ENCODE measurements at places on chromosomes 4 and X.

DNA sequence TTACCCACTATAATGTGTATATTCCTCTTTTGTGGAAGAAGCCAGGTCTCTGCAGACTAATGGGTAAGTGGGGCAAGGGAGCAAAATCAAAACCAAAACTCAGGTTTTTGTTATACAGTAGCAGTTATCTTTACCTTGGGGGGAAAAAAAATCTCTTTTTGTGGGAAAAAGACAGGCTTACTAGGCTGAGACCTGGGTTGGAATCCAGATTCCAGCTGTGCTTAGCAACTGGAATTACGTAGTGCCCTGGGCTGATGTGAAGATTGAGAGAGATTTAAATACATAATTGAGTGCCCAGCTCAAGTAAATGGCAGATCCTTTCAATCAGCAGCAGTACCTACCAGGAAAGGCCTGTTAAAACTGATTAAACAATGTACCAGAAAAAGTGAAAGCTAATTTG, 15.4 kb upstream of the SCD5 start:
- no peak for DNase-seq

DNA sequence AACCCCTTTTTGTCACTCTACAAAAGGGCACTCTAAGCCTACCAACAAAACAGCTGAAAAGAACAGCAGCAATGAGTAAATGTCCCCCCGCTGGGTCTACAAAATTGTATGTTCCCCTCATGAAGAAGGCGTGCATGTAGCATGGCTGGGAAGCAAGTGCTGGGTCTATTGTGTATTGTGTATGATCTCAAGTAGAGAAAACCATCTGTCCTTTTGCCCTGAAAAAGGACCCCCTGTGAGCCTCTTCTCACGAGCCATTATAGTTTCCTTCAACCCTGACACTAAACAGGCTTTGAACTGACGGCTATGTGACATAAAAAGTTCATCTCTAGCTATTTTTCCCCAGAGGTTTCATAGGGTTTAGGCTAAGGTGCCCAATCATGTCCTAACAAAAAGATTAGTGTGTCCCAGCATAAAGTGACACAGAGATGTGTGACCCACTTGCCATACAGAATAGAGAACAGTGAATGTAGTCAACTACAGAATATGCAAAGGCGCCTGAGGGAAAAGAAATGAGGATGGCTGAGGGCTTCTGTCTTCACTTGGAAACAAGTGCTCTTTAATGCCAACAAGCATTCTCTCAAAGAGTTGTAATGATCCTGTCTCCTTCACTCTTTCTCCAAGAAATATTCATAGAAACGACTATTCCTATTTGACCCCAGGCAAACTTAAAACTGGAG, 27.3 kb downstream of the COL25A1 start:
- DNase-seq: no peak

DNA sequence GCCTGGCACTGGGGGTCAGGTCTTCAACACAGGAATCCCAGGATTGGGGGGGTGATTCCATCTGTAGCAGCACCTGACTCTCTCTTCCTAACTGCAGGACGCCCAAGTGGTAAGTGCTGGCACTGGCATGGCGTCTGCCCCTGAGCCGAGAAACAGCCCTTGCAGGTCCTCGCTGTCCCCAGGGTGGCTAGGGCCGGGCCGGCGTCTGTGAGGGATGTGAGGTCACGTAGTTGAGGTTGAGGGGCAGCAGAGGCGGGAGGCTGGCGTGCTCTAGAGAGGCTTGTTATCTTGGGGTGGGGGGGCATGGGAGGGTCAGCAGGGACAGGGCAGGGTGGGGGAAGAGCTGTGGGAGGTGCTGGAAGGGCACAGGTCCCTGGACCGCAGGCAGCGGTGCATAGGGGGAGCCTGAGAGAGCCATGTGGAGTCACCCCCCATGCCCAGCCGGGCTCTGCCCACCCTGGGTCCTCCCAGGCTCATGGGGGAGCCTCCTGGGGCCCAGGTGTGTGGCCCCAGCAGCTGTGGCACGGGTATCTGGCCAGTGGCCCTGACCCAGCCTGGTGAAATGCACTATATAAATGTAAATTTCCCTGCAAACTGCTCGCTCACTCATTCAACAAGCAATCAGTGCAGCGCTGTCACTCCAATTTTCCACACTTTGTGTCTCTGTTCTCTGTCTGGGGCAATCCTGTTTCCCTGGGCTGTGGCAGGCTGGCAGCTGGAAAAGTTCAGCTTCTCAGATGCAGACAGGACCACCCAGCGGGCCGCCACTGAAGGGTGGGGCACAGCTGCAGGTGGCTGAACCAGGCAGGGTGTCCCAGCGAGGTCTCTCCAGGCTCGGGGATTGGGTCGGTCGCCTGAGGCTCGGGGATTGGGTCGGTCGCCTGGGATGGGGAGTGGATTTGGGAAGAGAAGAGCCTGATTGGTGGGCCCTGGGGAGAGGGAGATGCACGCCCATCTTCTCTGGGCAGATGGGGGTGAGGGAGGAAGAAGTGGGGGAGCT, 102.2 kb upstream of the NKX1-1 start:
- no peak for DNase-seq

GRCh38 chr4:94621491-94622080, 136.2 kb upstream of the BMPR1B start:
- peak; percentile 67 for DNase-seq

- peak; percentile 56 for DNase-seq
Measured at GRCh38 chrX:68462197-68462596, 28.9 kb upstream of the OPHN1 start.

DNA sequence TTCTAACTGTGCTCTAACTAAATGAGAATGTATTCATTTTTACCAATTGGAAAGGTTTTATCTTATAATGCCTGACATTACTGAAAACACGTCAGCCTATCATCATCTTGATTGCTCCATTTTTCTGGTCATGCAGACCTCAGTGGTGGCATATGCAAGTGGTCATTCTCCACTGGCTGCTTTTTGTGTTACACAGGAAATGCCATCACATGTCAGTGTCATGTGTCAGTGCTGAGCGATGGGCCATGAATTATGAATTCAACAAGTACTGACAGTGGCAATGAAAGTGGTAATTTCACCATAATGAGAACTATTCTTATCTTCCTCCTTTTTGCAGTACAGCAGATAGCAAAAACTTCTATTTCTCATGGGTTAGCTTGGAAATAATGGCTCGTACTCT, 190.5 kb downstream of the PACRGL start:
- no peak for DNase-seq

GRCh38 chrX:152895724-152896420, 2.0 kb upstream of the ZNF185 start:
- DNase-seq: peak; percentile 93

DNA sequence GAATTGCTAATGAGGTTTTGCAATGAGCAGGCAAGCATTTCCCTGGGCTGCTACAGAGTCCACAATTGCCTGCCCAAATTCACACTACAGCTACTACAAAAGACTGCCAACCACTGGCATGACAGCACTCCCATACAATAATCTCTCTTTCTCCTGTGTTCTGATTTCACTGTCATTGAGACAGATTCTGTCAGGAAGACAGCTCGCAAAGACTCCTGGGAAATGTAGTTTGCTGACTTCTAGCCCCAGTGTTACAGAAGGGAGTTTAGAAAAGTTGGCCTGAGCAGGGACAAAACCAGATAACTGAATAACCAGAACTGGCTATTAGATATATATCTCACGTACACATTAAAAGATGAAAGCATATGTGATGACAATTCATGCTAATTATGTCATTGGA, 1231.3 kb upstream of the PRKX start:
- DNase-seq: no peak

GRCh38 chr4:26407476-26407875, 82.8 kb downstream of the CCKAR start:
- DNase-seq: no peak

DNA sequence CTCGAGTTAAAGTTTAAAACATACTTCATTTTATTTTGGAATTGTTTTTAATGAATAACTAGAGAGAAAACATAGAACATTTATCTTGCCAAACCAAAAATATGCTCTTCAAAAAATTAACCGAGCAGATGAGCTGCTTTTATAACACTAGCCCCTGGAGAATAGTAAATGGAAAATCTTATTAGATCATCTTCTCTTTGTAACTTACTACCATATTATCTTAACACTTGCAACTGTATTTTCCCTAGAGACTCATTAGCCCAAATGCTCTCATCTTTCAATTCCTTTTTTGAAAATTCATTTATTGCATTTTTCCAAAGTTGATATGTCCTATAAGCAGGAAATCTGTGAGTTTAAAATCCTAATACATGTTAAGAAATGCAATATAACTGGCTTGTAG, 143.3 kb downstream of the CAMK2D start:
- no peak for DNase-seq

- no peak for DNase-seq
Measured at GRCh38 chr4:138696771-138697170, 318.8 kb upstream of the NOCT start.

GRCh38 chrX:19787305-19787815, 100.0 kb downstream of the SH3KBP1 start:
- DNase-seq: peak; percentile 51

- DNase-seq: no peak
Measured at GRCh38 chr4:83862471-83862870, 326.6 kb downstream of the GPAT3 start.

DNA sequence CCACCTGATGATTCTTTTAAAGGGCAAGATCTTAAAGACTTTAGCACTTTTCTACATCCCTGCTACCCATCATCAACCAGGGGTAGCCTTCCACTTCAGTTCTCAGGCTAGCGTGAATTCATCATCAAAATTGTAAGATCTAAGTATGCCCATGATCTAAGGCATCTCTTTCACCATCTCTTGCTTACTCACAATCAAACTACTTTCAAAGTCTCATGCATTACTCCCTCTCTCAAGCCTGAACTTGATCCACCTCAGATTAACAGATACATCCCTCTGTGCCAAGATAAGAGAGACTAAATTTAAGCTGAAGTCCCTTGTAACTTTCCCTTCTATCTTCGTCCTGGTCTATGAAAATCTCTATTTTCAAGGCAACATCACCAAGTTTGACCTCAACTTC, 62.8 kb downstream of the DHX15 start:
- no peak for DNase-seq

- DNase-seq: peak; percentile 45
Measured at GRCh38 chr4:157739242-157739641, 433.6 kb downstream of the GASK1B start.

DNA sequence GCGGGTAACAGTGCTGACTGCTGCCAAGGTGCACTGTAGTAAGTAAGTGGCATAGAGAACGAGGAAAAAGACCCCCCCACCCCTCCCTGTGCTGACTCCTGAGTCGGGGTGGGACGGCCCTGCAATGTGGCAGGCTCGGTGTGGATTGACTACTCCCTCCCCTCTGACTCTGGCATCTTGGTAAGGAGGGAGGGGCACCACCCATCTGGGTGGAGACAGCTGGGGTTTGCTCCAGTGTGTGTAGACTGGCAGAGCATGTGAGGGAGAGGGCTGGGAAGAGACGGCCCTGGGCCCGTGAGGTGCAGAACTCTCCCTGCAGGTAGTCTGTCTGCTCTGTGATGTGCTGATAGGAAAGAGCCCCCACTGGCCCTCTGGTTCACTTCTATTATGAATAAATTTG, 31.0 kb downstream of the NSG1 start:
- no peak for DNase-seq

GRCh38 chr4:10623862-10624261, 60.7 kb downstream of the CLNK start:
- DNase-seq: no peak

GRCh38 chrX:11597479-11597878, 68.2 kb downstream of the ARHGAP6 start:
- no peak for DNase-seq

- DNase-seq: no peak
Measured at GRCh38 chr4:36917413-36917812, 327.1 kb upstream of the NWD2 start.

DNA sequence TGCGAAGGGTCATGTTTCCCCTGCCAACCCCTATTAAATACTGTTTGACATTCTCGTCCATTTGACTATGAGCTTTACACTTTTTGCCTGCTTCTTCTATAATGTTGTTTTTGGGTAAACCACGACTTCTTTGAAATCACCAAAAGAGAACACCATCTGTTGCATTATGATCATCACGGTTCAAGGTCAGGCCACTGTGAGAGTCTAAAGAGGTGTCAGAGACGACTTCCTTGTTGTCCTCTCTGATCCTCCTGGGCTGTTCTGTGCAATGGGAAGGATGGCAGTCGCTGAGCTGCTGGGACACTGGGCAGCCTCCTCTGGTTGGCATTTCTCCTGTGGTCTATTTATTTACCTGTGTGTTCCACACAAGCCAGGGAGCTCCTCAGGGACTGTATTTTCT, 137.5 kb downstream of the RASL11B start:
- DNase-seq: no peak

GRCh38 chr4:81874661-81875515, 403.2 kb upstream of the RASGEF1B start:
- DNase-seq: no peak

DNA sequence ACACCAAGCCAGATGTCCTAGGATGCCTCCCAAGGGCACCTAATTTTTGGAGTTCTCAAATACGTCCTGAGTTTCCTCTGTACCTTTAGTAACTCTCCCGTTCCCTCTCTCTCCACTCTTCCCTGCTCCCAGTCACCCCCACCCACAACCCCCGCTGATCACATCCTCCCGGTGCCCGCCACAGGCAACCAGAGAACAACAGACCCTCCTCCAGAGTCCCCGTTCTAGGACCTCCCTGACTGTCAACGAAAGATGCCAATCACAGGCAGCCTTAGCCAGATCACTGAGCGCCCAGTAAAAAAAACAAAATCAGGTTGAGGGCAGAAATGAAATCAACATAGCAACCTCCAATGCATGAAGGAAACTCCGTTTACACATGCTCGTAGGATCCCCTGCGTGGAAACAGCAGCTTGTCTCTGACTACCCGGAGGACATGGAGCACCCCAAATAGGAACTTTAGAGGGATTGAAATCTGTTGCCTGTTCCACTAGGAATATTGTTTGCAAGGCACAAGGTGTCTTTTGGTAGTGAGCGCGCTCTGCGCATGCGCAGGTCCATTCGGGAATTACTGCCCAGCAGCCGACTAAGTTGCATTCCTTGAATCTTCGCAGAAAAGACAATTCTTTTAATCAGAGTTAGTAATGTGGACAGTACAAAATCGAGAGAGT, at the start of gene GABRB1:
GABRB1 (plus strand) TSS at position 557 of the 668 bp plus-strand sequence.
- DNase-seq: no peak

DNA sequence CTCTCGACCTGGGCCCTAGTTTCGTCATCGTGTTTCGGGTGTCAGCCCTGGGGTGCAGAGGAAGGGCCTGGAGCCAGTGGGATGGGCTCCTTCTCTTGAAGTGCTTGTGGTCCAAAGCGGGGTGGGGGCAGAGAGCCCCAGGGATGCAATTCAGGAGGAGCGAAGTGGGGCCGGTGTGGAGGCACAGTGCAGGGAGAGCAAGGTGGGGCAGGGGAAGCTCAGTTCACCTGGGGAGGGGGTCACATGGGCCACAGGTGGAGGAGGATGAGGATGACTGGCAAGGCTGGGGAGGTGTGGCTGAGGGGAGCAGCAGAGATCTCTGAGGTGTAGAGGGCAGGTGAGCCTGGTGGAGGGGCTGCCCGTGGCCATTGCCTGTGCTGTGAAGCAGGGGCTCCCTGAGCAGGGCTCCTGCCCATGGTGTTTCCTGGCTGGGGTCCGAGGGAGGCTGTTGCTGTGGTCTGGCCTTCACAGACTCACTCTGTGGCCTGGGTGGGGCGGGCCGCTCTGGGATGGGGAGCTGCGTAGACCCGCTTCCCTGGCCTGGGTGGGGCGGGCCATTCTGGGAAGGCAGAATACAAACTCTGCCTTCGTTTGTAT, 6.9 kb downstream of the SORCS2 start:
- no peak for DNase-seq
